ENCODE measurements at places on chromosomes 3 and 15.

DNA sequence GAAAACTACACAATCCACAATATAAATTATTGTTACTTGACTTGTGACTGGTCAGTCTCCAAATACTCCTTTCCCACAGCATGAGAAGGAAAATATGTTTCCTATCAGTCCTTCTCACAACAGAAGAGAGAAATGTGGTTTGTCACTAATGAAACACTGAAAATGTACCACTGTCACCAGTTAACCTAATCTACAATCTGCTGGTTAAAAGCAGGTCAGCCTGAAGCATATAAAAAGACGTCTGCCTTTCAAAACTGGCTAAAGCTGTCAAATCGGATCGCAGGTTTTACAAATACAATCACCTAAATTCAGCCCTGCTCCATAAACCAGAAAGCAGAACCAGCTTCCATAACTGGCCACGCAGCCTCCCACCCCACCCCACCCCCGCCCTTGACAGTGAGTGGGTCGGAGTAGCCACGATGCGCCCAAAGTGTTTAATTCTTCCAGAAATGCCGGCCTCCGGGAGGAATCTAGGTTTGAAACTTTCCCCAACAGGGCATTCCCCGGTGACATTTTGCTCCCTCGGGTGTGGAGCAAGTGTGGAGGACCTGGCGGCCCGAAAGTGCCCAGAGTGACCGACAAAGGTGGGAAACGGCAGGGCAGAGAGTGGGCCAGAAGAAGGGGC is 682 bp downstream of the ETFA start:
- no peak for DNase-seq

GRCh38 chr3:131503320-131503635 is 507 bp upstream of the MRPL3 start:
- DNase-seq: no peak

- DNase-seq: no peak
Measured at GRCh38 chr15:100495861-100496260, 32.9 kb downstream of the CERS3 start.

GRCh38 chr3:25362118-25362517 is 65.9 kb upstream of the RARB start:
- DNase-seq: no peak

DNA sequence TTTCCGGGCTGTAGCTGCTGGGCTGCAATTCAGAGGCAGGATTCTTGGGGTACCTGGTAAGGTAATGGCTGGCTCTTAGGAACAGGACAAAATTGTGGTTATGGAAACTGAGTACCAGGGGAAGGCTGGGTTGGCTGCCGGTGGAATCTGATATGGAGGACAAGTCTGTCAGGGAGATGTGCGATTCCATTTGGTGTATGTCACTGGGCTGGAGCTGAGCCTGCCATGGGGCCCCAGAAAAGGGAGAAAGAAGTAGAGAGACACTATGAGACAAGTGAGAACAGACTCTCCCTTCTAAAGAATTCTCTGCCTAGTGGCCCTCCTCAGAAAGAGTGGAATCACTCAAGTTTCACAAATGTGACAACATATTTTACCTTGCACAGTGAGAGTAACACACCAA is 368.2 kb upstream of the ROPN1 start:
- DNase-seq: no peak

GRCh38 chr3:9686050-9686550 is 17.5 kb upstream of the CPNE9 start:
- no peak for DNase-seq

DNA sequence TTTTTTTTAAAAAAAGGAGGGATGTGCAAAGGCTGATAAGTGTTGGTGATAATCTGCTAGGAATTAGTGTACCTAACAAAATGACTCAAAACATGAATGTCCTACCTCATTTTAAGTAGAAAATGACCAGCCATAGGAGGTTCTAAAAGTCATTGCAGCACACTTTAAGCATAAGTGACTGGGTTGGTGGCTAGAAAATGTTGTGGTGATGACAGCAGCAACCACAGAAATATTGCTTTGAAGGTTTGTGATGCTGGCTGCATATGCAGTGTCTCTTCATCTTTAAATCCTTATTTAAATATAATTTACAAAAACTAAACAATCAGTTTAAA is 55.2 kb downstream of the CMSS1 start:
- no peak for DNase-seq

- no peak for DNase-seq
Measured at GRCh38 chr3:127552038-127552437, 38.5 kb downstream of the TPRA1 start.

GRCh38 chr15:88049506-88049905 is 207.0 kb downstream of the NTRK3 start:
- no peak for DNase-seq

GRCh38 chr15:75662823-75663519 is 15.3 kb downstream of the SNX33 start:
- DNase-seq: no peak

- peak; percentile 32 for DNase-seq
Measured at GRCh38 chr15:45637552-45638033, 2.8 kb downstream of the SQOR start.

GRCh38 chr3:4401441-4401840 is 65.6 kb downstream of the SUMF1 start:
- no peak for DNase-seq

DNA sequence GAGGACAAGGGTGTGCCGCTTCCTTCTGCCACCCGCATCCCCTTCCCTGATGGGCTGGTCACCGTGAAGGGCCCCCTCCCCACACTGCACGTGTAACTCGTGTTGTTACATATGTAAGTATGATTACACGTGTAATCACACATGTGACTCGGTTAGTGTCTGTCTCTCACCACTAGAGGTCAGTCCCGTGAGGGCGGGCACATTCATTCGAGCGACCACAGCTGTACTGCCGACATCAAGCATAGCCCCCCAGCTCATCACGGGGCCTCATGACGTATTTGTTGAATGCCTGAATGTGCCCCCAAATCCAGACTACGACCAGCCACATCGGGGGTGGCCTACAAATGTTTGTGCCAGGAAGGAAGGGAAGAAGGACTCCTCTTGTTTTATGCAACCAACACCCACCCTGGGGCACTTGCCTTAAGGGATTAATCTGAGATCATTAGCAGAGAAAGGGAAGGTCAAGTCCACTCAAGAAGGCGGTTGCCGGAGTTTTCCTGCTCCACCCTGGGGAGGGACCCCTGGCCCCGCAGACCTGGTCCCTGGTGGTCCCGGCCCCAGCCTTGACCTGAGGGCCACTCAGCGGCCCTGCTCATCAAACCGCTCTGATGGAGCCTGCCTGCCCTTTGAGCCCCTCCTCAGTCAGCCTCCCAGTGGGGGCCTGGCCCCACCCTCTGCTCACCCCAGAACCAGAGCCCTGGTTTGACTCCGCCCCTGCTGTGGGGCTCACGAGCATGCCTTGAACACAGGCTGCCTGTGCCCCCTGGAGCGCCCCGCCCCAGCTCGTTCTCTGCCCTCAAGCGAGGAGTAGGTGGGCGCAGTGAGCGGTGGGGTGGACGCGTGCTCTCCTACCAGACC is 52.8 kb downstream of the RGMA start:
- DNase-seq: peak; percentile 39

DNA sequence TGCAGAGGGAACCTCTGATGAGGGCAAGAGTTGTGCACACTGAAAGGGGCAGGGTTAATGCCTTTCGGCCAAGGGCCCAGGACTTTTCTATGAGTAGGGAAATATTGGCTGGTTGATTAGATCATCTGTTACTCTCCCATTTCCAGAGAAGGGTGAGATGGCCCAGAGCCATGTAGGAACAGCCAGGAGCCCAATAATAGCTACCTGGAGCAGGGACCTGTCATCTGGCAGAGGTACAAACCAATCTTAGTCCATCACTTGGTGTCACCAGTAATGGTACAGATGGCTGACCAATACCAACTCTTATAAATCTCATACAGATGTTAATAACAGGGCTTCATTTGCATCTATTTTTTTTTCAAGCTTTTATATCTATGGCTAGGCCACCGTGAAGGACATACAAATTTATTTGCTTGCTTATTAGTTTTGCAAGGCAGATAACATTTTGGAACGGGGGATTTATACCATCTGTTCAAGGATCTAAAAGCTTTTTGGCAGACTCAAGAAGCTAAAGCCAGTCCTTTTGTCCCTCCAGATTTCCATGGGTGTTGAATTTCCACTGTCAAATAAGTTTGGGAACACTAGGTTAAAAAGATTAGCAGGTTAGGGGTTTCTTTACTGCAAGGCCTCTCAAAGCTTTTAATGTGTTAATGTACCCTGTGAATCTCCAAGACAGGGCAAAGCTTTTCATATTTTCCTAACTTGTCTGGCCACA is 79.3 kb downstream of the TNIK start:
- DNase-seq: no peak

GRCh38 chr3:31043184-31043819 is 148.8 kb upstream of the GADL1 start:
- no peak for DNase-seq
